ENCODE measurements at places on chromosomes 16 and 17.

DNA sequence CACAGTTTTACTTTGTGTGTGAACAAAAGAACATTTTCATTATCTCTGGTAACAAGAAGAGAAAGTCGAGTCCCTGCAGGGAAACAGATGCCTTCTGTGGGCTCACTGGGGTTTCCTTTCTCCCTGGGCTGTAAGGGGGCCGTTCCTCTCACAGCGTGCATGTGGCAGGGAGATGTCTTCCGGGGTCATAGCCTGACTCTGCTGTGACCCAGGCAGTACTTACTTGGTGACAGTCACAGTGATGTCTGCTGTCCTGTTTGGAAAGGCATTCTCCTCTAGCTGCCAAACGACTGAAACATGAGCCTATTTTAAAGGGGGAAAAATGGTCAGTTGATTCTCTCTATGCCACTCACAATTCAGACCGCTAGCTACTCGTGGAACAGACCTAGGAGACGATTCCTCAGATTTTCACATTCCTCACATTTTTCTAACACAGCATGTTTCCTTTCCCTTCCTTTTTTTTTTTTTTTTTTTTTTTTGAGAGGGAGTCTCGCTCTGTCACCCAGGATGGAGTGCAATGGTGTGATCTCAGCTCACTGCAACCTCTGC is 7.3 kb downstream of the HASPIN start:
- no peak for DNase-seq

GRCh38 chr17:8016632-8017424 is 14.4 kb downstream of the GUCY2D start:
- DNase-seq, result peak; percentile 37

DNA sequence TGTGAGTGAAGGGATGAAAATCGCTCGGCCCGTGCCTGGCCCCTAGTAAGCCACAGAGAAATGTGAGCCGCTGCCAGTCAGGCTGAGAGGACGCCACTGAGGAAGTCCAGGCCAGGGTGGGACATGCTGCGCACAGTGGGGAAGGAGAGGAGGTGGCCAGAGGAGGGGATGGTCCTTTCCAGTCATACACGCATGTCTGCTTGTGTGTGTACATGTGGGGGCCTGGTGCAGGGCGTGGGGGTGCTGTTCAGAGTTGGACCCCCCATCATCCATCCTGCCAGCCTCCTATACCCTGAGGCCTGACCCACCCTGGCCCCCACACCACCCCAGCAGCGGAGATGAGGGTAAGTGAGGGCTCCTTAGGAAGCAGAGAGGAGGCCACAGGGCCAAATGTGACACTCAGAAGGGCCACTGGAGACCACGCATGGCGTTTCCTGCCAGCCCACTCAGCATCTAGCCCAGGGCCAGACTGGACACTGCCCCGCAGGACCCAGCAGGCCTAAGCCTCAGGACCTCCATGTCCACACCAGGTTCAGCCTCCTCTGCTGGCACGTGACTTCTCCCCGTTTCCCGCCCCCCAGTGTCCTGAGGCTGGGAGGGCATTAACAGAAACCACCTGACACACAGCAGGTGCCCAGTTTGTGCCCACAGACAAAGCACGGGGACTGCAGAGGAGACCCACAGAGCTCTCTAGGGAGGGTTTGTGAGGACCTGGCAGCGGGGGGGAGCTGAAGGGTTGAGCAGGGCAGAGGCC is 7.0 kb downstream of the DOC2A start:
- DNase-seq, result no peak

DNA sequence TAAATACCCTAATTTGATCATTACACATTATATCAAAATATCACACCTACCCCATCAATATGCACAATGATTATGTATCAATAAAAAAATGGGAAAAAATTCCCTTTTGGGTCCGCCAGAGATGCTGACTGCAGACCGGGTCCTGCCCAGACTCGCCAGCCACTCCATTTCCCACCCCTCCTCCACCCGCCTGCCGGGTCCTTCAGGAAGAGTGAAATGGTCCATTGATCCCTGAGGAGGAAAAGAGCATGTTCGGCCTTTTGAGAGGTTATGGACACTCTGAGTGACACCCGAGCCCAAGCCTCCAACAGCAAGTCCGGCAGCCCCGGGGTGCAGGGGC is 123.9 kb upstream of the ZFHX3 start:
- no peak for DNase-seq

GRCh38 chr16:85593494-85594221 is 19.5 kb upstream of the GSE1 start:
- no peak for DNase-seq

- DNase-seq, result no peak
Measured at GRCh38 chr16:24005577-24005976, 169.8 kb downstream of the PRKCB start.

GRCh38 chr16:85847681-85848601 is 48.4 kb downstream of the COX4I1 start:
- no peak for DNase-seq

GRCh38 chr17:75114552-75115314 is 5.0 kb downstream of the ARMC7 start:
- DNase-seq, result no peak

DNA sequence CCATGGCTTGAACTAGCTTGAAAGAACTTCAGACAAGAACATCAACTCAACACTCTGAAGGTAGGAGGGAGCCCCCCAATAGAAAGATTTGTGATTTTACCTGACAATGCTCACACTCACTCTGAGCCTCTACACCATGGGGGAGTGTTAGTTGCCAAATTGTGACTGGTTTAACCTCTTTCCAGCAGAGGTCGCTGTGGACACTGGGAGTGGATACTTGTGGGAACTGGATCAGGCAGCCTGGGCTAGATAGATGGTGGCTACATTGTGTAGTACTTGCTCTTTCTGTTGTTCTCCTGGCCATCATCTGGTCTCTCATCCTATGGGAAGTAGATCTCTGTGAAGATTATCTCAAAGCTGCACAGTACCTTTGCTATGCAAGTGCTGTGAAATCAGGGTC is 2.9 kb downstream of the SMPD3 start:
- no peak for DNase-seq

- no peak for DNase-seq
Measured at GRCh38 chr16:30728899-30729672, 19.1 kb upstream of the PHKG2 start.

DNA sequence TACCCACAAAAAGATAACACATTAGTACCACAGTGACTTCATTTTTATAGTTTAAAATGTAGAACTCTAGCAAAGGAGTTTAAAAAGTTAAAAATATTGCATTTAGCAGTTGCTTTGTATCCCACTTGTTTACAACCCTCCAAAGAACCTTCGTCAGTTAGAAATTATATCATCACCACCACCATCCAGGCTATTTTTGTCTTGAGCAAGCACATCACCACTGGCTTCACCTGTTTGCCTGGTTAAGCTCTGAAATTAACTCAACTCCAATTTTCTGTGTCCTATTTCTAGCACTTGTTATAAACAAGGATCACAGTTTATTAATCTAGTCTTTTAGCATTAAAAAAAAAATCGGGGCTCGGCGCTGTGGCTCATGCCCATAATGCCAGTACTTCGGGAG is 6.1 kb downstream of the GLYR1 start:
- DNase-seq, result no peak

GRCh38 chr16:75176926-75177325 is 28.6 kb downstream of the ZFP1 start:
- DNase-seq, result no peak

DNA sequence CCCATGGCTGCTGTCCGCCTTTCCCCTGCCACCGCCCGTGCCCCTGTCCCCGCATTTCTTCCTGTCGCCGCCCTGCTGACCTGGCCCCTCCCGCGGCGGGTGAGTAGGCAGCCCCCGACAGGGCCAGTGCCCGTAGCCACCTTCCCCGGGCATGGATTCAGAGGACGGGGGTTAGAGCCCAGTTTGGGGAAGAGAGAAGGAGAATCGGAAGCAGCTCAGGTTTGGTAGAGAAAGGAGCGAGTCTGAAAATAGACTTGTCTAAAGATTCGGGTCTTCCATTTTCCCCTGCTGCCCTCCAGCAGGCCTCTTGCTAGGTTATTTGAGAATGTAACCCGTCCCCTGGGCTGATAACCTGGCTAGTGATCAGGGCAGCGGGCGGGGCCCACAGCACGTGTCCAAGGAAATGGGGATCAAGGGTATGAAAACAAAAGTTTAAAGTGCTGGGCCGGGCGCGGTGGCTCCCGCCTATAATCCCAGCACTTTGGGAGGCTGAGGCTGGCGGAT is 7.9 kb upstream of the CLDN9 start:
- DNase-seq, result no peak

DNA sequence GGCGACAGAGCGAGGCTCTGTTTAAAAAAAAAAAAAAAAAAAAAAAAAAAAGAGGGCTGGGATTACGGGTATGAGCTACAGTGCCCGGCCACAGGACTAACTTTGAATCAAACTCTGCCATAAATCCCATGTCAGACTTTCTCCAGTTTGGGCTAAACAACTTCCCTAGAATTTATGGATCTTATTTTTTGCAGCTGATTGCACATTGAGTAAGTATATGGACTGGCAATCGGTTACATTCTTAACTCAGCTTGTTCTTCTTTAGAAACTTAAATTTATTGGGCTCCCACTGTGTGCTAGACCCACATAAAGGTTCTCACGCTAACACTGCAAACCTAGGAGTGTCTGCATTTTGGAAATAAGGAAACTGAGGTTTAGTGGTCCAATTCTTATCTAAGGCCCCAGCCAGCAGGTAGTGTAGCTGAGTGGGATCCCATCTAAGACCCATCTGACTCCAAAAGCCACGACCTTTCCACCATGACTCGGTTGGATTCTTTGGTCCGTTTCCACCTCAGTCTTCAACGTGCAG is 718 bp upstream of the CBFB start:
- DNase-seq, result no peak

GRCh38 chr17:63950940-63951907 is 19.1 kb upstream of the CD79B start:
- peak; percentile 36 for DNase-seq

DNA sequence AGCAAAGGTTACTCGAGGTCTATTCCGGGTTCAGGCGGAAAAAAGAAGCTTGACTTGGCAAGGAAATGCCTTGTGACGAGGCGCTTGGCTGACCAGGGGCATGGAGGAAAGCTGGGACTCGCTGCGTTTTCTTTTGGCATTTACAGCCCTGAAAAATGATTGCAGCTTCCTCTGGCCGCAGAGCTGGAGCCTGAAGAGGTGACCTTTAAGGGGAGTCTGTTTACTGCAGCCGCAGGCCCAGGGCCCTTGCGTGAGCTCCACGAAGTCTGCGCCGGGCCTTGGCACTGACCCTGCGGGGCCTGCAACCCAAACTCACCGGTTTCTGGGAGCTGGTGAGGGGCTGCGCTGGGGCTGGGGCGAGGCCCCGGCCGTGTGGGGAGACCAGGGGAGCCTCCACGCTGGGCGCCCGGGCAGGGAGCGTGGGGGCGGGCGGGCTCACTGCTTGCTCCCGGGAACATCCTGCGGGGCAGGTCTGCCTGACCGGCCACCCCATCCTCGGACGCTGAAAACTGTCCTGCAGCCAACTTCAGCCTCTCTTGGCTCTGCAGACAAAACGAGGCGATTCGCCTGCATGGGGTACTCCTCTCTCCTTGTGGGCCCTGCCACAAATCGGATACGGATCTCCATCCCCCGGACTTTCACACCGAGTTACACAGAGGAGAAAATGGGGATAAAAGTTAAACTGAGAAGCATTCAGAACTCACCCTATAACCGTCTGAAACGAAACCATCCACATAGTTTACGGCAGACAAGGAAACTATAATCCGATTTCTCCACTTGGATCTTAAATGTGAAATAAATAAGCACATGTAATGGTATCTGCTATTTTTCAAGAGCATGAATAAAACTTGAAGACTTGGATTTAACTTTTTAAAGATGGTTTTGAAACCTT is 206.3 kb upstream of the FOXF1 start:
- no peak for DNase-seq

- no peak for DNase-seq
Measured at GRCh38 chr16:82092711-82093110, 57.7 kb downstream of the HSD17B2 start.

DNA sequence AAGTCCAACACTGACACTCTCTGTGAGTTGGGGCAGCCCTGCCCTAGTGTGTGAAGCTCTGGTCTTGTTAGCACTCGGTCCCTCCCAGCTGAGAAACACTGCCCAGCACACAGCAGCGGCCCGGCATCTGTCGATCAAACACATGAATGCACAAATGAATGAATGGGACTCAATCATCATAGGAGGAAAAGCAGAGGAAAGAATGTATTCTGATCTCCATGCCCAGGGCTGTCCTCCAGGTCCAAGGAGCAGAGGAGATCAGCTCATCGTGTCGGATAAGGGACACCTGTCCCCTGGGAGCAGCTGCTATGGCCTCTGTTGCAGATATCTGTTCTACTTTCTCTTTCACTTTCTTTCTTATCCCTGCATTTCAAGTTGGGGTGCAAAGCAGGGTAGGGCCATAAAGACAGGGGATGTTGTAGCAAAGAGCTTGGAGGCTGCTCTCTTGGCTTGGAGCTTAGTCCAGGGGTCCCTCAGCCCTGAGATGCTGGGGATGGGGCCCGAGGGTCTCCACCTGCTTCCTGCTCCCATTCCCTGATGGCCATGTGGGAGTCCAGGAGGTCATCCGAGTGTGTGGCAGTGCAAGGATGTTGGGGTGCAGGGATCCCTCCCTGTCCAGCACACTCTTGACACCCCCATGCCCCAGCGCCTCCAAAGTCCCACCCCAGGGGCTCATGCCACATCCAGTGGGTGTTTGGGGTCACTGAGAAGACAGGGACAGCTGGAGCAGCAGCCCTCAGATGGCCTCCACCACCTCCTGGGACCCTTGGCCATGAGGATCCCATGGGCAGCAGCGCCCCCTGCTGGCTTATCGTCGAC is 88.2 kb downstream of the IRF8 start:
- peak; percentile 14 for DNase-seq

DNA sequence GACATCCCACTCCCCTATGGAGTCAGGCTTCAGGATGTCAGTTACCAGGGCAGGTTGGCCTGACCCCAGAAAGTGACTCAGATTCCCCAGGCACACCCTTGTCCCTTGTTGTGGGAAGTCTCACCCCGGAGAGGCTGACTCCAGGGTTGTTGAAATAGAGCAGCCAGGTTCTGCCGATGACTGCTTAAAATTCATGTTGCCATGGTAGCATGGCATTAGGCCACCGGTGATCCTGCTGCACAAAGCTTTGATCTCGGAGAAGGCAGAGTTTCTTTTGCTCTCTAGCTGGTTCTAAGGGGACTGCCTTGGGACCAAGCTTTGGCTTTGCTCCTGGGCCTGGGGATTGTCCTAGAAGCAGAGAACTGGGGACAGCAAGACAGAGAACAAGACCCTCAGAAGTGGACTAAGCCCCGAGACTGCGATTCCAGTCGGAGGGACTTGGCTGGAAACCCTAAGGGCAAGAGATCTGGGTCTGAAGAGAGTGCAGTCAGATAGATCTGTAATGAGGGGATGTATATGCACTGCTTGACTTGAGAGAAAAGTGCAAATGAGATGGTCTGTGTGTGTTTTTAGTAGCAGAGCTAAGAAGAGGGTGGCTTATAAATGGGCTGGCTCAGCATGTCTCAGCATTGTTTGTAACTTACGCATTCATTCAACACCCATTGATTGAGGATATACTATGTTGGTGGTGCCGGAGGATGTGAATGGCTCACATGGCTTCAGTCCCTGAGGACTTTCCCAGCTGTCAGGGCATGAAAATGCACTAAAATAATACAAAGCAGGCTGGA is 106.9 kb downstream of the RGS9 start:
- no peak for DNase-seq

All from CD4-positive, alpha-beta T cell treated with Interleukin-6 at 100 ng/mL for 8 hours (primary cell).